Smooth muscle cell of the coronary artery (primary cell): ENCODE measurements at places on chromosomes 7 and 10. TPM values are rescaled to one million over a fixed set of nuclear protein-coding genes. Genes with fewer than 3 reads are reported as not detected.

The PDE6C gene
- total RNA-seq = not detected in 2 replicates

The CCDC186 gene
- total RNA-seq = 3.7 and 16.9 TPM in 2 replicates

The OR6B1 gene
- total RNA-seq = not detected in 2 replicates

The CFAP69 gene
- total RNA-seq = 3.7 and 19.4 TPM in 2 replicates

The NUB1 gene
- total RNA-seq = 32.2 and 35.6 TPM in 2 replicates

The ARL3 gene
- total RNA-seq = 6.2 and 9.1 TPM in 2 replicates

The ZNF37A gene
- 7.2 and 27.0 TPM in 2 replicates for total RNA-seq

The PLA2G12B gene
- total RNA-seq = not detected in 2 replicates

The TMEM270 gene
- not detected in 2 replicates for total RNA-seq

The STAG3 gene
- 0.30 and 1.4 TPM in 2 replicates for total RNA-seq

The COG5 gene
- 29.3 and 39.2 TPM in 2 replicates for total RNA-seq

The NUTM2B gene
- 0.30 TPM in 1 of 2 replicates, not detected in the other for total RNA-seq

The MYOF gene
- total RNA-seq = 116 and 191 TPM in 2 replicates

The FAM180A gene
- 7.2 and 16.3 TPM in 2 replicates for total RNA-seq

The CC2D2B gene
- total RNA-seq = under 0.01 TPM in 1 of 2 replicates, not detected in the other

The SPDYE9 gene
- not detected in 2 replicates for total RNA-seq

The HOXA7 gene
- total RNA-seq = not detected in 2 replicates

The LLCFC1 gene
- total RNA-seq = not detected in 2 replicates

The PRPS1L1 gene
- total RNA-seq = not detected in 2 replicates

The TMEM176B gene
- total RNA-seq = 4.8 TPM in 1 of 2 replicates, not detected in the other
